Left ventricle myocardium superior (tissue), 1 donor: ENCODE measurements at places on chromosomes 11 and 22. TPM values are rescaled to one million over a fixed set of nuclear protein-coding genes. Genes with fewer than 3 reads are reported as not detected.
A peak's percentile ranks its signal among the peaks of the same experiment; 100 is the strongest.

The OR51E1 gene
- total RNA-seq, result 1.8 TPM

The ATP5MG gene
- total RNA-seq, result 756 TPM

The MS4A3 gene
- total RNA-seq, result not detected

The MAP6 gene
- 5.4 TPM for total RNA-seq

The KCNA4 gene
- total RNA-seq, result 1.2 TPM

The HEPHL1 gene
- not detected for total RNA-seq

The MIAT gene
- 1.9 TPM for total RNA-seq

The TCIRG1 gene
- total RNA-seq, result 25.8 TPM

The OR2AG1 gene
- not detected for total RNA-seq

The ASPHD2 gene
- 0.12 TPM for total RNA-seq

The MRGPRX3 gene
- not detected for total RNA-seq

- DNase-seq, result no peak
Measured at GRCh38 chr11:8002676-8003075, 15.5 kb downstream of the EIF3F start.

- no peak for DNase-seq
Measured at GRCh38 chr11:60221181-60221580, 21.8 kb downstream of the MS4A4E start.

- peak; percentile 32 for DNase-seq
Measured at GRCh38 chr11:69499918-69500284, 18.4 kb downstream of the LINC01488 start.

DNA sequence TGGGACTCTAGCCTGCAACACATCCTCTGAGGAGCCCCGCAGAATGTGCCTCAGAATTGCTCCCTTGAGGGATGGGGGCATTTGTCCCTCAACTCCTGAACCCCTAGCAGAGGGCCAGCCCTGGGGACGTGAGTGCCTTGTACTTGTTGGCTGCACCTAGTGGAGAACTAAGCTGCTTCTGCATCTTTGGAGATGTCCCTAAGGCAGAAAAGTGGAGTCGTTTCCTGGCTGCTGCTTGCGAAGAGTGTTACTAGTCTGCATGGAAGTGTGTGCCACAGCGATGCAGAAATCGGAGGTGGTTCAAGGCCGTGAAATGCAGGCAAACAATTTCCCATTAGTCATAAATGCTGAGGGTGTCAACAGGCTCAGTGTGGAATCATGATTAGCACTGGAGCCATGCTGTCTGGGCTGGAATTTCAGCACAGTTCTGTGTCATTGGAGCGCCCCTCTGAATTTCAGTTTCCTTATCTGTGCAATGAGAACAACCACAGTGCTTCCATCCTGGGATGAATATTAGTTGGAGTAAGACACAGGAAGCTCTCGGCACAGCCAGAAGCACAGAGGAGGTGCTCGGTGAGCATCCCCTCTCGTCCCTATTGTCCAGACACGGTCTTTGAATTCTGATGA, 56.5 kb downstream of the MIAT start:
- DNase-seq, result no peak

DNA sequence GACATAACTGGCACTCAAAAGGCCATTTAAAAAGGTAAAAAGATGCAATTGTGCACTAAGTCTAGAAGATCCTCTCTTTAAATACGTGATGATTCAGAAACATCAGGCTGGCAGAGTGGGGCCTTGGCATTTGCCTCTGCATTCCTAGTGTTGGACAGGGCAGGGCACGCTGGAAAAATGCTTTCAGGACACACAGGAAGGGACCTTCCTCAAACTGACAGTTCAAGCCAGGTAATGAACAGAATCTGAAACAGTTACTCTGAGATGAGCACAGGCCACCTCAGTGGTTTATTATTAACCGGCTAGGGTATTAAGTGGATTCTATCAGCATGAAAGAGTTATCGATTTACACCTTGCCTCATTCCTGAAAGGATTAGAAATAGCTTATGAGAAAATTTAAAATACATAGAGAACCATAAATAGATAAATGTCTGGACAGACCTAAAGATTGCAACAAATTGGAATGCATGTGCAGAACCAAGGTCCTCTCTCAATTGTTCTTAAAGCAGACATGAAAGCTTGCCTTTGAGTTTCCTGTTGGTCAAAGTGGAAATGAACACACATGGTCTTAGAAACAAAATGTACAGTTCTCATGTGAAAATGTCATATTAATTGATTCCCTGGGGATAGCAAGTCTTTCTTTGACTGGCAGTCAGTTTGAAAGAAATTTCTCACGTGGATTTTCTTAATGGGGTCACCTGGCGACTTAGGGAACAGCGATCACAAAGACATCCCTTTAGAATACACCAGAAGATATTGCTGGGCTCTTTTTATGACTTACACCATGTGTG, 21.5 kb upstream of the CSNK2A3 start:
- no peak for DNase-seq

GRCh38 chr11:47372422-47372821, 5.9 kb downstream of the SPI1 start:
- DNase-seq, result no peak

- no peak for DNase-seq
Measured at GRCh38 chr22:44737406-44738346, 14.7 kb upstream of the ARHGAP8 start.

GRCh38 chr11:125241104-125241503, 76.6 kb downstream of the PKNOX2 start:
- DNase-seq, result no peak

DNA sequence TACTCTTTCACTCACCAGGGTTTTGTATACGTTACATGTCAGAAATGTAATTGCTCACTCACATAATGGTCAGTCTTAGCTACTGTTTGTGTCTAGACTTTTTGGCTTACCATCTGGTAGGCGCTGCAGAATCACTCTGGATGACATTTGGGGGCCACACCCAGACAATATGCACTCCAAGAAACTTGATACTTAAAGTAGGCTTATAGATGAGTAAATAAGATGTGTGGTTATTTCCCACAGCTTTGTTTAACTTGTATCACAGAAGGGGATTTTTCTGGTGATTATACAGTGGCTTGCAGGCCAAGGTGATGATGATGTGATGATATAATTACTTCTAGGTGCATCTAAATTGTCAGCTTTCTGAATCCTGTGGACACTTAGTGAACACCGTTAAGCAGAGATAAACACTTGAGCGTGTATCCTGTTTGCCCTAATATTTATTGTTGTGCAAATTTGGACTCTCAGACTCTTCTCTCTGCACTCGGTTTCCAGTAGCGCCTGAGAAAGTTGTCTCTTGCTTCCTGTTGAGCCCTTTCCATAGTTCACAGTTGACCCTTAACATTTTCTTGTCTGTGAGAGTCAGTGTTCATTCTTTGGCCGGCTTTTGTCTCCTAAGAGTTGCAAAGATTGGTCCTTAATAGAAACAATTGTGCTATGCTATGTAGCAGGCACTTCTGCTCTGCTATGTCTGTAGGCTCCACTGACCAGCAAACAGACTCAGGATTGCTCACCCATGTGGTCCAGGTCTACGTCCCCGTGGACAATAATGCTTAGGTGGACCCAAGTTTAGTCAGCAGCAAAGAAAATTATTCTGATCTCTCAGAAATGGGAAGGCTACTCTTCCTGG, 89.3 kb downstream of the PRR5L start:
- no peak for DNase-seq

DNA sequence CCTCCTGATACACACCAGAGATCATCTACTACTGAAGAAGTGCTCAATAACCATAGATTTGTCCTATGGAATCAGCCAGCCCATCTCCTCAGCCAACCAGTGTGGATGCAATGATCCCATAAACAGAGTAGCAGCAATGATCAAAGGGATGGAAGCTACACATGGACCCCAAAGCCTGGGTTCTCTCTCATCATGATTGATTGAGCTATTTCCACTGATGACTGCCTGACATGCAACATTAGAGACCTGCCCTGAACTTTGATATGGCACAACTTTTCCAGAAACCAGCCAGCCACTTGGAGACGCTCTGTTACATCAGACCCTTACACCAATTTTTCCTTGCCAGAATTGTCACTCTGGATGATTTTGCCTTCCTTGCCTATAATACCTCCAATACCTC, 471.6 kb downstream of the BUD13 start:
- no peak for DNase-seq

- DNase-seq, result no peak
Measured at GRCh38 chr11:1814691-1815090, 20.1 kb upstream of the SYT8 start.

DNA sequence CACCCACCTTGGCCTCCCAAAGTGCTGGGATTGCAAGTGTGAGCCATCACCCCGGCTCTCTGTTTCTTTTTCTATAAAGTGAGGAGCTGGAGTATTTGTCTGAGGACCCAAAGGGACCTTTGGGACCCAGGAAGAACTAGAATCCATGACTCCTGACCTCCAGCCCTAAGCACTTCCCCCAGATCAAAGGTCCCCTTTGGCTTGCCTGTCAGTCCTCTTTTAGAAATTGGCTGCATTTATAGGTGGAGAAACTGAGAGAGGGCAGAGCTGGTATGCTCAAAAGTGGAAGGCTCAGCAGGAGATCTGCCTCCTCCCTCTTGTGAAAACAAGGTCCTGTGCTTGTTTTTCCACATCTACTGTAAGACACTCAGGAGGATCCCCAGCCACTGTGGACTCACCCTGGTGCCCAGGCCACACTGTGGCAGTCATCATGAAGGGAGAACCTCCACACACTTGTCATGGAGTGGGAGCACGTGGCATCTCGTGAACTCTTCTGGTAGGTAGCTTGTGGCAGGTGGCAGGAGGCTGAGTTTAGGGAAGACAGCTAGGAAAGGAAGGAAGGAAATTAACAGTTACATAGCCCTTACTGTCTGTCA, 12.4 kb upstream of the PLEKHA7 start:
- no peak for DNase-seq

GRCh38 chr11:10484461-10485180, 29.6 kb downstream of the AMPD3 start:
- DNase-seq, result no peak

- DNase-seq, result no peak
Measured at GRCh38 chr11:127412234-127412633, 411.7 kb upstream of the KIRREL3 start.

DNA sequence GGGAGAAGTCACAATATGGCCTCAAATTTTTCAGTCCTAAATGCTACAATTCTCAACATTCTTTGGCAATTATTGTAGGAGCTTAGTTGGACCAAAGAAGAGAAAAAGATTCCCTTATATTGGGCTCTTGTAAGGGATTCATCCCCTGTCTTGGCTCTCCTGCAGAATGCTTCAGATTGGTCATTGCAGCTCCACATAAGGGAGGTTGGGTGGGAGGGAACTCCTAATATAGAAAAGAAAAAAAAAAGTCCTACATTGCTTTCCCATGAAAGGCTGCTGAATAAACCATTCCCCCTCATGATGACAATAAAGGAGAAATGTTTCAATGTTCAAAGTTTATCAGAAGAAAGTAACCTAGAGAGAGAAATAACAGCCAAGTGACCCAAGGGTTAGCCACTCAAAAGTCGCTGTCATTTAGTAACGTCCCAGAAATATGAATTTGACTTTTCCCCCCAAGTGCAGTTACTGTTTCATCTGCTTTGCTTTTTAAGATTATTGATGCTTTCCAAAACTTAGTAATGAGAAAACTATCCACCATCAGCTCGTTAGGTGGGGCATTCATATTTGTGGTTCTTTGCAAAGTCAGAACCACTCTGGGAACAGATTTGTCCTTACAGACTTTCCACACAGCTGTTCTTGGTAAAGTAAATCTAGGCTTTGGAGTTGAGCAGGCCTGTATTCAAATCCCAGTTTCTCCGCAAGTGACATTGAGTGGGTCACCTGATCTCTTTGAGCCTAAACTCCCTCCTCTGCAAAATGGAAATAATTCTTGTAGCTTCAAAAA, 5.0 kb upstream of the SLC1A2 start:
- DNase-seq, result no peak

GRCh38 chr11:120392314-120392713, 56.1 kb downstream of the ARHGEF12 start:
- DNase-seq, result no peak

DNA sequence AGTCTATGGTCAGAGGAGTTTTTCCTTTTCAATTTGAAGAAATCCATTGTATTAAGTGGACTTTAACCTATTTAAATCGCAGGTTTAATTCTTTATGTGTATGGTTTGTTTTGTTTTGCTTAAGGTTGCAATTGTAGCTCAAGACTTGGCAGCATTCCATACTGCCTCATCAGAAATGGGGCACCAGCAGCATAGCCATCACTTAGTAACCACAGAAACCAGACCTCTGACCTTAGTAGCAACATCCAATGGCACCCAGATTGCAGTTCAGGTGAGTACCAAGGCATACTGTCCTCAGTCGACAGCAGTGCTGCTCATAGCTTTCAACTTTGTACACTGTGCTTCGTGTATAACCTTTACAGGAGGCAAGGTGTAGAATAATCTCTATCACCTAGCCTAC, 48.4 kb upstream of the WEE1 start:
- no peak for DNase-seq

DNA sequence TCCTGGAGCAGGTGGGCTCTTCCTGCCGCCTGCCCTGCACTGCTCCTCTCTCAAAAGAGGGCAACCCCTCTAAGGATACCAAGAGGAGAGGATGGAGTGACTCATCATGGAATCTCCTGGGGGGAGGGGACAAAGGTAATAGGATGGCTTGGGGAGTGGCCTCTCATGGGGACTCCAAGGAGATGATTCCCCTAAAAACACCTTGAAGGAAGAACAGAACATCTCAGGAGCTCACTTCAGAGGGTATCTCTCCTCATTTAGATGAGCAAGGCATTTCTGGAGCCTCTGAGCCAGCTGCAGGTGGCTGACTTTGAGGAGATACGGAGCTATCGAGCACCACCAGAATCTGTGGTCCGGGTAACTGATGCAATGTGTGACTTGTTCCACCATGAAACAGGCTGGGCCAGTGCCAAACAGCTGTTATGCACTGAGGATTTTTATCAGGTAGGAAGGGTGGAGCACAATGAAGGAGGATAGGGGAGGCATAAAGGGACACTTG, 40.2 kb downstream of the RRP8 start:
- DNase-seq, result no peak

DNA sequence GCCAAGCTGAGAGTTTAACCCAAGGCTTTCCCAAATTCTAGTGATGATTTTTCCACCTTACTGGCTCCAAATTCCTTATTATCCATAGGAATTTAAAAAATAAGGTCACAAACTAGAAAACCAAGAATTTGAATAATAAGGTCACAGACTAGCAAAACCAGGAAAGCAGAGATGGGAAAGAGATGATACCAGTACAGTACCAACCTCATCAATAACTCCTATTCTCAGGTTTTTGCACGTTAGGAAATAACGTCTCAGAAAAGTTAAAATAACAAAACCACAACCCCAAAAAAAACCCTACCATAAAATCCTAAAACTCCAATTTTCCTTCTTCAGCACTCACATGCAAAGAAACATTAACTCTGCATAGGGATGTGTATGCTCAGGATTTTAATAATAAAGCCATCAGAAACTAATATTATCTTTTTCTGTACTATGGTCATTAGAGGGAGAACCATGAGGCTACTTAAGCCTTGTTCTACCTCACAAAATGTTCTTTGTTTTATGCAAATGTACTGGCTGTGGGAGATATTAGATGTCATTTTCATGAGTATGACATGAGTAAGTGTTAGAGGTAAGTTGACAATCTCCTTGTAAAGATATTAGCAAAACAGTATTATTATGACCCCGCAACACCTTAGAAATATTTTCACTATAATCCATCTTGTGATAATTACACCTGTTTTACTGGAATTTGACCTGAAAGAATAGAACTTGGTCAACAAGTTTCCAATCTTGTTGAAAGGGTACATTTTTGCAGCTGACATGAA, 16.1 kb upstream of the EED start:
- DNase-seq, result no peak

- DNase-seq, result peak; percentile 94
Measured at GRCh38 chr11:6319704-6320410, 444 bp downstream of the CAVIN3 start.
